ENCODE measurements at places on chromosomes 3 and 15.

GRCh38 chr3:160169139-160169976, 55.9 kb upstream of the C3orf80 start:
- DNase-seq: no peak

DNA sequence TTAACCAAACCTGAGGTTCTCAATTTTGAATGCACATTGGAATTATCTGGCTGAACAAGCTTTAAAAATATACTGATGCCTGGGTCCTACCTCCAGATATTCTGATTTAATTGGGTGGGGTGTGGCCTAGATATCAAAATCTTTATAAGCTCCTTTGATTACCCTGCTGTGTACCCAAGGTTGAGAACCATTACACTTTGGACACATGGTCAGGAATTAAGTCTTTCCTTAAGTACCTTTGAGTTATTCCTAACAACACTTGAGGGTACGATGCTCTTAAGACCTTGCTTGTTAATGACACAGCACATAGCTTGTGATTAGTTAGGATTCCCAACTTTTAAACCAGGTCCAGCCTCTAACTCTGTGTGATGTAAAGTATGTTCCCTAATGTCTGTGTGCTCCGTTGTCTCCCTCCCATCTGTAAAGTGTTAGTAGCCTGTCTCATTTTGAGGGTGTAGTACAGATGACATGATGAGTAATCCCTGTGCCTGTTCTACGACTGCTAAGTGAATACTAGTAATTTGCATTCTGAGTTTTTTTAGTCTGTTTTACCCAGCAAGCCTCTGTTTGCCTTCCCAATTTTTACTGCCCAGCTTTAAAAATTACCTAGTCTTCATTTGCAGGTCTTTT, 154.9 kb downstream of the KLHL25 start:
- DNase-seq: no peak

DNA sequence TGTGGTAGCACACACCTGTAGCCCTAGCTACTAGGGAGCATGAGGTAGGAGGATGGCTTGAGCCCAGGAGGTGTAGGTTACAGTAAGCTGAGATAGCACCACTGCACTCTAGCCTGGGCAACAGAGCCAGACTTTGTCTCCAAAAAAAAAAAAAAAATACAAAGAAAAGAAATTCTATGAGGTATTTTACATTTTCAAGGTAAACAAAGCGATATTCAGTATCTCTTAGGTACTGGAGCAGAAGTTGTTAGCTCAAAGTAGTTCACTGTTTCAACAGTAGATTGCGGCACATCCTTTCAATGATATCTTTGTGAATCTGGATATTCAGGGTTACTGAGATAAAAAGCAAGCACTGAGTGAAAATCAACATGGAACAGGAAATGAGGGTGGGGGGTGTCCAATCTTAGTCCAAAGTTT, 318.5 kb downstream of the ZNF621 start:
- no peak for DNase-seq

DNA sequence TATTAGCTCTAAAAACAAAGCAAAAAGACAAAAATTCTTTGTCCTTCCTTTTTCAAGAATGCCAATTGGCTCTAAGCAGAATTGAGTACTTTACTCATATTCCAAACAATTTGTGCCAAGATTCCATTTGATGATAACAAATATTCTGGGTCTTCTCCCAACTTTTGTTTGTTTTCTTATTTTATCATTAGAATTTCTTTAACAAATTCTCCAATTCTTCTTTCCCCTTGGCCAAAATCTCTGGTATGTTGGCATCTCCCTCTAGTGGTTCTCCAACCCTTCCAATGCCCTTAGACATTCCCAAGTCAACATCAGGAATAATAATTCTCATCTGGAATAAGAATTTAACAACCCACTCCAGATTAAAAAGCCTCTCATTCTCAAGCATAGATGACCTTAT, 5.3 kb downstream of the CPOX start:
- no peak for DNase-seq

GRCh38 chr3:152621006-152621868, 213.7 kb upstream of the P2RY1 start:
- DNase-seq: no peak

- no peak for DNase-seq
Observed at GRCh38 chr3:138336454-138336999, 6.9 kb upstream of the NME9 start.

DNA sequence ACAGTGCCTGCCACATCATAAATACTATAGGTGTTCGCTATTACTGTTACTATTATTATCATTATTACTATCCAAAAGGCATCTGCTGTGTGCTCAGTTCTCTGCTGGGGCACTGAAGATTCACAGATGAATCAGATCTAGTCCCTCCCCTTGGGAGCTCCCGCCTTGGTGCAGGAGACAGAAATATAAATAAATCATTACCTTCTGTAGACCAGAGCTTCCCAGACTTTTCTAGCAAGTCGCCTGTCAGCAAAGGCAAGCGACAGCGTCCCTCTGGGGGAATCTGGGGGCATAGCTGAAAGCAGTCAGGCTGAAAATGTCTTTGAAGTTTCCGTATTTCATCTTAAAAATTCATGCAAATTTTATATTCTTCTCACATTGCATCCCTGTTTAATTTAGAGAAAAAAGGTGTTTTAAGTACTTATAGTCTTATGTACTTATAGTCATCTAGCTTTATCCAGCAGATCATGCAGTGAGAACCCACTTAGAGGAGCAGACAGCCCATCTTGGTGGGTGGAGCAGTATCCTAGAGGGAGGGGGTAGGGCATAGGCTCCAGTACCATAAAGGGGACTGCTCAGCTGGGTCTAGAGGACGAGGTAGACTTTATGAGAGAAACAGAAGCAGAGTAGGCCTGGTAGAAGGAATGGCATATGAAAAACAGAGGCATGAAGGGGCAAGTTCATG, 10.4 kb upstream of the BRPF1 start:
- no peak for DNase-seq

DNA sequence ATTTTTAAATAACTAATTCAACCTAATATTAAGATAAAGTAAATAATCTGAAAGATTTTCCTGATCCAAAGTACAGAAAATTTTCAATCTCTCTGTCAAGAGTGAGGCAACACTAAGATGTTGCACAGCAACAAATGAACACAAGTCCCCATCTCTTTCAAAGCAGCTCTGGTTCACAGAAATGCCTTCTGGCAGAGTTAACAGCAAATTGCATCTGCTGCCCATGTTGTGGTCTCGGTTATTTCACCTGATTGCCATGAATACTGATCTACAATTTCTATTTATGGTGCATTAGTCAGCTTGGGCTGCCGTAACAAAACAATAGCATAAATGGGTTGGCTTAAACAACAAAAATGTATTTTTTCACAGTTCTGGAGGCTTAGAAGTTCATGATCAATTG, 167.3 kb downstream of the BCHE start:
- DNase-seq: no peak

- no peak for DNase-seq
Observed at GRCh38 chr3:16897254-16897926, 12.6 kb downstream of the PLCL2 start.

GRCh38 chr15:42094512-42094963, at the start of gene PLA2G4D:
PLA2G4D (minus strand) TSS chr15:42094562; CDS start chr15:42094459, 103 bp downstream.
- DNase-seq: no peak

DNA sequence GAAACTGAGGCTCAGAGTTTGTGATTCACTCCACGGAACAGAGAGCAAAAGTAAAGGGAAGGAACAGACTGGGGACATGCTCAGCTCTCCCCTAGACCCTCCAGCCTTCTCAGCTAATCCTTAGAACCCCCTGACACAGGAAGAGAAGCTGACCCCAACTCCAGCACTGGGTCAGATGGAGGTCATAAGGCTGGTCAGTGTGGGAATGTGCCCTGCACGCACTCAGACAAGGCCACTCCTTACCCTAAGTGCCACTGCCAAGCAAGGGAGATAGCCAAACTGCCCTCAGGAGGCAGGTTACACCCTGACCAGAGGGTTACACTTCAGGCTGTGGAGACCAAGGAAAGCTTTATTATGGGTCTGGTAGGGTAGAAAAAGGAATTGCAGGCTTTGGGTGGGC, 1.2 kb downstream of the RPL29 start:
- DNase-seq: no peak

DNA sequence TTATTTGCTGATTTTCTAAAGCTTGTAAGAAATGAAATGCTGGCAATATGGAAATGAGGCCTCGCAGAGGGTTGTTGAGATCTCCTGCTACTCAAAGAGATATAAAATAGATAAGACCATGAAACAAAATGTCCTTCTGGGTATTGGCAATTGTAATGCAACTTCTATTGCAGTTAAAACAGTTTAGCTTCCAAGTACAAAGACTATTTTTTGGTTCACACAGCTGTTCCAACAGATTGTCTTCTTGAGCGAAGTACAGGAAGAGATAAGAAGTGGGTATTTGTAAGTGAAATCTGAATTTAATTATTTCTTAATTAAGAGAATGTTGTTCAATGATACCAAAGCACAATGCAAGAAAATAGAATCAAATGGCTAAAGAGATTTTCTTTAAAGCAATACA, 801.5 kb upstream of the GBE1 start:
- no peak for DNase-seq

DNA sequence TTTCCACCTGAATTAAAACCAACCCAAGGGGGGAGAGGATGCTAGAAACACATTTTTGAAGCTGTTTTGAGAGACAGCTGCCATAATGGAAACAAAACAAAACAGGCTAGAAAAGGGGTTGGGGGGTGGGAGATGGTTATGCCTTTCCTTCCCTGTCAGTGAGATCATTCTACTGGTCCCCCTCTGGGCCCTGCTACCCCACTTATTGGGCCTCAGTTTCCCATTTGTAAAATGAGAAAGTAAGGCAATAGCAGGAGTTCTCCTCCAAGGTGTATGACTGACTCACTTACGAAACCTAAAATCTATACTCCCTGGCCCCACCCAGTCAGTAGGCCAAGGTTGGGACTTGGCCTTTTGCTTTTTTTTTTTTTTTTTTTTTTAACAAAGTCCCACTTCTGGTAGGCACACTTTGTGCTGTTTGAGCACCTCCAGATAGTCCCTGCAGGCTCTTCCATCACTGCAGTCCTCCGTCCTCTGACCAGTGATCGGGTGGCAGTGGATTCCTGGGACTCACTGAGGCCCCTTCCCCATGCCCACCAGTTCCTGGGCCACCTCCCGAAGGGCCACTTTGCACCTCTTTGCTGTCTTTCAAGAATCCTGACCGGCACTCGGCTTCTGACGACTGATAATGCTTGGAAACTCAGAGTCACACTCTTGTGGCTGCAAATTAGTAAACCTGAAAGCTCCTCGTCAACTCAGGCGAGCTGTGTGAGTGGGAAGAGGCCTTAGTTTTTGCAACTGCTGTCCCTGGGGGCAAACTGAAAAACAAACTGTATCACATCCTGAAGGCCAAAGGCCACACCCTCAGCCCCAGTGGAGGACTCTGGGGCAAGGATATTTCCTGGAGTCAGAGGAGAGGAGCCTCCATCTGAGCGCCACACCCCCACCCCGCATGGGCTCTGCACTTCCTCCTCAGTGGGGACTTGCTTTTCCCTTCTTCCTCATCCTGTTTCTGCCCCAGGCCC, 6.7 kb upstream of the PSTPIP1 start:
- DNase-seq: peak; percentile 26

GRCh38 chr3:171765511-171765887, 44.8 kb downstream of the PLD1 start:
- DNase-seq: no peak

GRCh38 chr15:67127965-67128364, 62.6 kb downstream of the SMAD3 start:
- DNase-seq: no peak

DNA sequence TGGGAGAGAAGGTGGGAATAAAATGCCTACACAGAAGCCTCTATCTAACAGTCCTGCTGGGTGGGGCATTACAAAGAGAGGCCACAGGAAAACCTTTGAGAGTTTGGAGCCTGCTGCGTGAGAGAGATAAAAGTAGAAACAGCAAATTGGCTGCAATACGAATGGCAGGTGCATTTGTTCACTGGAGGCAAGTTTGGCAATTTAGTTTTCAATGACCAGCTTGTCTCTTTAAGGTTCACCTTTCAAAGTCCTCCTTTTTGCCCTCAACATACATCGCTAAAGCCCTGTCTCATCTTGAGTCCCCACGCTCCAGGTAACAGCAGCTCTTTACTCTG, 405.7 kb downstream of the LSAMP start:
- DNase-seq: no peak

DNA sequence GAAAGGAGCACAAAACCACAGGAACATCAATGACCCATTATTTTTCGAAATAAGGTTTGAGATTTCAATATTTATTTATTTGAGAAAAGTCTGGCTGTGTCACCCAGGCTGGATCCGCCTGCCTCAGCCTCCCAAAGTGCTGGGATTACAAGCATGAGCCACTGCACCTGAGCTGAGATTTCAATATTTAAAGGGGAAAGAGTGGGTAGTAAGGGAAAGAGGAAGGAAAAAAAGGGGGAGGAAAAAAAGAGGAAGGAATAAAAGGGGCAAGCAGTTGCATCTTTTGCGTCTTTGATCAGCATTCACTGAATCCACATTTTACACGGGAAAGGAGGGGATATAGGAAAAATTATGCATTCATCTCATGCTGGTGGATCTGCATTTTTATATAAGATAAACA, 47.4 kb downstream of the ERICH6 start:
- DNase-seq: no peak

- no peak for DNase-seq
Observed at GRCh38 chr3:119330181-119330580, 36.0 kb downstream of the ARHGAP31 start.

- no peak for DNase-seq
Observed at GRCh38 chr3:51997172-51997571, 1.5 kb upstream of the RPL29 start.

Data from activated CD4-positive, CD25-positive, alpha-beta regulatory T cell treated with anti-CD3 and anti-CD28 coated beads, Interleukin-2, amount 50 U/mL, for 16 hours (primary cell).